Pulmonary artery endothelial cell (primary cell): ENCODE measurements at places on chromosomes 3 and 15. TPM values are rescaled to one million over a fixed set of nuclear protein-coding genes. Genes with fewer than 3 reads are reported as not detected.
A peak's percentile ranks its signal among the peaks of the same experiment; 100 is the strongest.

GUCA1C gene
- not detected in 2 replicates for total RNA-seq

- no peak for DNase-seq
These were observed 10.5 kb downstream of the KIF15 start for GRCh38 chr3:44772099-44772442.

WNT5A gene
- total RNA-seq: 0.04 and 0.07 TPM in 2 replicates

DNA sequence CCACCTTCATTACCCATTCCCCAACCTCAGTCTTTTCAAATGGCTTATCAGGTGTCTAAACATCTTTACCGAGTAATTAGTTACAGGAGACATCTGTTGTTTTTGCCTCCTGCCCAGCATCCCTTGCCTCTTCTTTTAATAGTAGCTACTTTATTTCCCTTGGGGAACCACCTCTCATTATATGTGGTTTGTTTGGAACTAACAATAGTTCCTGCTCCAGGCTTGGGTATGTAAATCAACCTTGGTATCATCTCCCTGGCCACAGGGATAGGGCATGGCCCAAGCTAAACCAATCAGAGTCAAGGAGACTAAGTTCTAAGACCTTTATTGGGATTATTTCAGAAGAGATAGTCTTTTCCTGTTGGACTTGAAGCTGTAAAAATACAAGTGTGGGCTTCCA is 76.6 kb downstream of the ETV5 start:
- DNase-seq: no peak

DNA sequence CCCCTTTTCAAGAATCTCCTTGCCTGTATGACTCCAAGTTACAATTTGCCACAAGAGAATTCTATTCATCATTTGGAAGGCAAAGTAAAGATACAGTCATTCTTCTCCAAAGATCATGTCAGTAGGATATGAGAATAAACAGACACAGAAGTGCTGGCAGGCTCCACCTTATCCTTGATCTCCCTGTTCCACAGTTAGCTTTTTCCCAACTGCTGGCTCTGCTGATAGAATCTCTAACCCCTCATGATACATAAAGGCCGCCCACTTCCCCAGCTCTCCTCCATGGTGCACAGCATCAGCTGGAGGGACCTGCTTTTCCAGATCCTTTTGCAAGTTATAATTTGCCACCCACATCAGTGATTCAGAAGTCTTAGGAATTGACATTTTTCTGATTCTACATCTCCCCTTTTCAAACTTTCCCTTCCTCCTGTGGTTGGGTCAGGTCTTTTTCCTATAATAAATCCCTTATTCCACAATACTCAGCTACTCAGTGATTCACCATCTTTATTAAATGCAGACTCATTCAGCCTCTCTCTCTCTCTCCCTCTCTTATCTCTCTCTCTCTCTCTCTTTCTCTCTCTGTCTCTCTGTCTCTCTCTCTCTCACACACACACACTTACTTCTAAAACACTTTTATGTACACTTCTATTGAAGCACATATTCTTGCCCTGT is 465.4 kb downstream of the GBE1 start:
- no peak for DNase-seq

DNAH12 gene
- 0.04 and 0.07 TPM in 2 replicates for total RNA-seq

- no peak for DNase-seq
These were observed 610 bp downstream of the ARID3B start for GRCh38 chr15:74541494-74542165.

MLH1 gene
- total RNA-seq: 32.5 and 45.7 TPM in 2 replicates

GRCh38 chr3:51099794-51100535 is 285.1 kb upstream of the MANF start:
- DNase-seq: peak; percentile 8

DNA sequence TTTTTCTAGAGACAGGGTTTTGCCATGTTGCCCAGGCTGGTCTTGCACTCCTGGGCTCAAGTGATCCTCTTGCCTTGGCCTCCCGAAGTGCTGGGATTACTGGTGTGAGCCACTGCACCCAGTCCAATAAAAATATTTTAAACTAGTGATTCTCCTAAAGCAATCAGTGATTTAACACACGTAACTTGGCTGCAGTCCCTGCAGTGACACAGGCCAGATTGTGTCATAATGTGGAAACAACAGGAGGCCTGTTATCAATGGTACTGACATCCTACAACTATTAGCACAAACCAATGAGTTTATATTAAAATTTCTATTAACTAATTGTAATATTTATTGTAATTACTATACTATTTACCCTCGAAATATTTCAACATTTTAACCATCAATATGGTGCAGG is 1.6 kb upstream of the SEC61A1 start:
- no peak for DNase-seq

- no peak for DNase-seq
These were observed 113.1 kb upstream of the ABHD17C start for GRCh38 chr15:80581976-80582375.

GRCh38 chr15:76334438-76335306 is 1.9 kb upstream of the ISL2 start:
- DNase-seq: no peak

GRCh38 chr3:187085021-187085666 is 54.2 kb downstream of the RPL39L start:
- DNase-seq: no peak

C15orf39 gene
- total RNA-seq: 4.1 and 6.4 TPM in 2 replicates

BSN gene
- under 0.01 TPM in 2 replicates for total RNA-seq

DNA sequence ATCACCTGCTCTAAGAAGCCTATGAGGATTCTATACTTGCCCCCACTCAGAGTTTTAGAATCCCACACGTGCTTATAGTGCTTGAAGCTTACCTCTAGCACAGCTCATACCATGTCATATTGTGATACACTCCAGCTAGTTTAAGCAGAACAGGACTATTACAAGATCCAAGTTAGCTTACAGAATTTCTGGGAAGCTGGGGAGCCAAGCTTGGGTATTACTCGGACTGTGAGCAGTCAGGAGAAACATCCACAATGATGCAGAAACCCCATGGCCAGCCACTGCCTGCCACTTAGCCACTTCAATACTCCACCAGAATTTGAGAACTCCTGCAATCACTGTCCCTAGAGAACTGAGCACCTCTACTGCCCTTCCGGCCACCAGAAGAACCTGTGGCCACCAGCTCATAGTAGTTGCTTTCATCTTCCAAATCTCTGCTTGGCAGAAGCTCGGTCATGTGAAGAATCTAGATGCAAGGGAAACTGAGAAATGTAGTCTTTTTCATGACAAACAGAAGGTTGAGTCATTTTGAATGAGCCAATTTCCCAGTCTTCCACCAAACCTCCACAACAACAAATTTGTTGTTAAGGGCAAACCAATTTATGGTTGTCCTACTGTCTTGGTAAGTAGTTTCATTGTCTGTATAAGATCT is 27.7 kb upstream of the SSR3 start:
- no peak for DNase-seq

GRCh38 chr3:107446706-107447105 is 69.5 kb downstream of the CCDC54 start:
- DNase-seq: no peak

FBXL2 gene
- total RNA-seq: 14.5 and 15.2 TPM in 2 replicates

- no peak for DNase-seq
These were observed 312.1 kb downstream of the TAFA4 start for GRCh38 chr3:68620211-68620610.

BUB1B gene
- total RNA-seq: 26.8 and 51.2 TPM in 2 replicates

NEK10 gene
- 4.7 and 5.6 TPM in 2 replicates for total RNA-seq

RBSN gene
- 22.4 and 27.5 TPM in 2 replicates for total RNA-seq

DNA sequence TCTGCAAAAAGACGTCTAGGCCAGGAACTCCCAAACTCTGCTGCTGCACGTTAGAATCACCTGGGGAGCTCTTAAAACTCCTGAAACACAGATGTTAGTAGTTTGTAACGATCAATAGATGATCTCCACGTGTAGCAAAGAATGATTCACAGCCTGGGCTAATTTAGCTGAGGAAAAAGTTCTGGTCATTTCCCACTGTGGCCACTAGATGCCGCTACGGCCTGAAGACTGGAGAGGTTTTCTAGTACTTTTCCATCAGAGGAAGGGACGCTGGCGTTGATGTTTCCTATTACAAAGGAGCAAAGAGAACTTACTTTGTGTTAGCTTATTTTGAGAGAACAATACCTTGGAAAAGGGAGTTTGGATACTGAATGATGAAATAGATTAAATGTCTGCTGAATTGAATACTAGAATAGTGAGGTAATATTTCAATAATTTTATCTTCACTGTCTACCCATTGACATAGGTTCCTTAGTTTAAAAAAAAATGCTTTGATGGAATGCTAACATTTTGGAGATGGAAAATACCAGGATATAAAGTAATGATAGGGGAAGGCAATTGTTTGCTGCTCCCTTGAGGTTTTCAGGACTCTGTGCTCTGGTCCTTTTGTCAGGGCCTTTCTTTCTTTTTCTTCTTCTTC is 159.1 kb downstream of the P3H2 start:
- DNase-seq: peak; percentile 64

DNA sequence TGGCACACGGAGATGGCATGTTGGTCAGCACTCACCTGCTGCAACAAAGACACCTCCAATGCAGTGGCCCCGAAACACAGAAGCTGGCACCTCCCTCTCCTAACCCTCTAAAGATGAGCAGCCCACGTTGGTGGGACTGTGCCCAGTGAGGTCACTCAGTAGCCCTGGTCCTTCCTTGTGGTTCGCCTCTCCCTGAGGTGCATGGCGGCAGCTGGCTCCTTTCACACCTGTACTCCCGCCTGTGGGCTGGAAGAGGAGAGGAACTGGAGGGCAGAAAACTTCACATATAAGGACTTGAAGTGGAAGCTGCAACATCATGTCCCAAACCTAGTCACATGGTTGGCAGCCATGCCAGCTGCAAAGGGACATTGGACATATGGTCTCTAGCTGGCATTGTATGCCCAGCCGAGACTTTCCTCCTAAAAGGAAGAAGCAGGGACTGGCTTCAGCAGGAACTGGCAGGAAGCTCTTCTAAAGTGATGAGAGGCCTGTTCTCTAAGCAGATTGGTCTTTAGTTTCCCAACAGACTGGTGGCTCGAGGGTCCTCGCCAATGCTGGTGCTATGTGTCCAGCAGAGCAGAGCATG is 10.8 kb upstream of the C3orf22 start:
- DNase-seq: no peak

TJP1 gene
- 60.7 and 66.9 TPM in 2 replicates for total RNA-seq

DNA sequence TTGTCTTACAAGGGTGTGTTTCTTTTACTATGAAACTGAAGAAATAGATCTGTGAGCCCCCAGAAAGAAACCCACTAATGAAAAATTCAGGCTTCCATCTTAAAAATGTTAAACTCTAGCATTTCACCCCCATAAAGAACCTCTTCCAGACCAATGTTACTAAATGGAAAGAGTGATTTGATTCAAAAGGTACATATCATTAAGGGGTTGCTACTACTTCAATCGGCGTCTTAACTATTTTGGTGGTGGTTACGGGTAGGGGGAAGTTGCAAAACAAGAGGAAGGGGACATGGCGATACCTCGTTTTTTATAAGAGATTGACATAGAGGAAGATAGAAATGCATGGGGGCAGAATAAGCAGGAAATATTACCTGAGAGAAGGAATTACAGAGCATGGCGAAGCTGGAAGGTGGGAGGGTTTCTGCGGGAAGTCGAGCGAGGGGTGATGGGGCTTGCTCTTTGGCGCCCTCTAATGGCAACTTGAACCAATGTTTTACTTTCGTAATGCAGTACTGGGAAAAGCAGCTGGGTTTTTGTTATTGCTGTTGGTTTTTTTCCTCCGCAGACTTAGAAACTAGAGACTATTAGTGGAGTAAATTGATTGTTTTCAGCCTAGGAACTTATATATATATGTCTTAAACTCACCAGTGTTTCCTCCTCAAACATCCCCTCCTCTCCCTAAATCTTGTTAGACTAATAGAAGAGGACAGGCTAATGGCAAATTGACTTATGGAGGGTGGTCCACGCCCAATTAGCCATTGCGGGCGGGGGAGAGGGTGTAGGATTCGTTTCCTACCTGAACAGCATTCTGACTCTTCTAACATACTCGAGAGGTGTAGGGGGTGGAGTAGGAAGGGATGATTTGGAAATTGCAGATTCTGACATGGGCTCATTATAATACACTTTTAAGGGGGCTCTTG is 11.3 kb upstream of the SOX2 start:
- DNase-seq: peak; percentile 39
